Common myeloid progenitor, CD34-positive (primary cell): ENCODE measurements at places on chromosomes 12 and 14.

DNA sequence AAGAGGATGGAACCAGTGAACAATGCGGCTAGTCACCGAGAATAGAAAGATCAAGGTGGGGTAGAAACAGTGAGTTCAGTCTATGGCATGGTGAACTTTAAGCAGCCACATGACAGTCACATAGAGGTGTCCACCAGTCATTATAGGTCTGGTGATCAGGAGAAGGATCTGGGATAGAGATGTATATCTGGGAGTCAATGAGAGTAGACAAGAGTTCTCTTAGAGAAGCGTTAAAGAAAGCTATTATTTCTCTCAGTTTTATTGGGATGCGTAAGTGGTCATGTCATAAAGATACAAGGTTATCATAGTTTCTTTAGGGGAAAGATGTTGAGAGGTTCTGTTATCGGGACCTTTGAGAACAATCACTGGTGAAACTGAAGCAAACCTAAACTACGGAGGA, 136.1 kb upstream of the SLC38A2 start:
- no peak for DNase-seq

- no peak for DNase-seq
Observed at GRCh38 chr12:28443337-28443736, 253.1 kb downstream of the CCDC91 start.

- no peak for DNase-seq
Observed at GRCh38 chr14:94048691-94049624, 22.8 kb downstream of the OTUB2 start.

DNA sequence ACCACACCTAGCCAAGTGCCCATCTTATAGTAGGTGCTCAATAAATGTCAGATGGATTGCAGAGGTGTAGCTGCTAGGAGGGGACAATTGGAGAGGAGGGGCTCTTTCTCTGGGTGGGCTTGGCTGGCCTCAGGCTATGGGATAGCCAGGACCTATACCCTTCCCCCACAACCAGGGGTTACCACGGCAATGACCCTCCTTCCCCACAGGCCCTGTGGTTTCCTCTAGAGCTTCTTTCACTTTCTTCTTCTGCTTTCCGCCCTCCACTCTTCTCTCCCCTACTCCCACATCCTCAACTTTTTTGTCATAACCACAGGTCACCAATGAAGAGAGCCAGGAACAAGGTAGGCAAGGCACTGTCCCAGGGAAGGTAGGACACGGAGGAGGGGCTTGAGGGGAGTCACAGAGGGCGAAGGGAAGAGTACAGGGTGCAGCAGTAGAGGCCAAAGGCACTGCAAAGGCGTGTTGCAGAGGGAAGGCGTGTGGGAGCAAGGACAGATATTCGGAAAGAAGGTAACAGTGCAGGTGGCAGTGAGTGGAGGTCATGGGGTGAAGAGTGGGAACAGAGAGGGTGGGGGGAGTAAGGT, 1.9 kb upstream of the ITGB7 start:
- DNase-seq, result peak; percentile 74

DNA sequence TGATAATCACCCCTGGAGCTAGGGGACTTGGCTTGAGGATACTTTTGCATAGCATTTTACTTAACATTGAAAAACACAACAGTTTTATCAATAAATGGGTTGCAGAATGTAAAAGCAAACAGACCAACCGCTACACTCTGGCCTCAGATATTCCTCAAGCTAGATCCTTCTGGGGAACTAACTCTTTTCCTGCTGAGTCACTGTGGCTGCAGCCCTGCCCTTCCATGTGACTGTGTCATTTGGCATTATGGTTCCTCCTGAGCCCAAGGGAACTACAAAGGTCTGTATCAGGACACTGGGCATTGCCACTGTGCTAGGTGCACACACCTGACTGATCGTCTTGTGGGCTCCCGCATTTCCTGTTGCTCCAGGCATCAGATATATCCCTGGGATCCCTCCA, 56.6 kb downstream of the TTC9 start:
- DNase-seq, result peak; percentile 84

- no peak for DNase-seq
Observed at GRCh38 chr12:96493106-96493505, 3.7 kb downstream of the CFAP54 start.

- no peak for DNase-seq
Observed at GRCh38 chr14:81946375-81946774, 412.7 kb upstream of the SEL1L start.

DNA sequence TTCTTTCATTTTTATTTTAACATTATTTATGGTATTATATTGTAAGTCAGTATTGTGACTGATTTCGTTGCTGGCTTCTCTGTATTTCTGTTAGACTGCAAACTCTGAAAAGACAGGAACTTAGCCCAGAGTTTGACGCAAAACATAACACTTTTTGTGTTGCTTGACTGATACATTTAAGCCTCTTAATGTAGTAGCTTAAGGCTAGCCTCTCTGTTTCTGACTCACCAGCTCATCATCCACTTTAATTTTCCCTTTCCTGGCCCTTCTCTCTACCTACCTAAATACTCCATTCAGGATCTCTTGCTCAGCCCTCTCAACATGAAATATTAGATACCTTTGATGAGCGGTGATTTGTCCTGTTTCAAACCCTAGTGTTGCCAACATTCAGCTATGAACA, 420.6 kb downstream of the LRFN5 start:
- DNase-seq, result no peak

DNA sequence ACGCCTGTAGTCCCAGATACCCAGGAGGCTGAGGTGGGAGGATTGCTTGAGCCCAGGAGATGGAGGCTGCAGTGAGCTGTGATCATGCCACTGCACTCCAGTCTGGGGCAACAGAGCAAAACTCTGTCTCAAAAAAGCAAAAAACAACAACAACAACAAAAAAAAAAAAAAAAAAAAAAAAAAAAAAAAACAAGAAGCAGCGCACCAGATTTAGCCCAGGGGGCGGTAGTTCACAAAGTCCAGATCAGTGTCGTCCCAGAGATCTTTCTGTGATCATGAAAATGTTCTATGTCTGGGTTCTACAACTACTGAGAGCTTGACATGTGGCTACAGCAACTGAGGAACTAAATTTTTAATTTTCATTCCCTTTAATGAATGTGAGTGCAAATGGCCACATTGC, 27.4 kb downstream of the OAS2 start:
- peak; percentile 32 for DNase-seq

DNA sequence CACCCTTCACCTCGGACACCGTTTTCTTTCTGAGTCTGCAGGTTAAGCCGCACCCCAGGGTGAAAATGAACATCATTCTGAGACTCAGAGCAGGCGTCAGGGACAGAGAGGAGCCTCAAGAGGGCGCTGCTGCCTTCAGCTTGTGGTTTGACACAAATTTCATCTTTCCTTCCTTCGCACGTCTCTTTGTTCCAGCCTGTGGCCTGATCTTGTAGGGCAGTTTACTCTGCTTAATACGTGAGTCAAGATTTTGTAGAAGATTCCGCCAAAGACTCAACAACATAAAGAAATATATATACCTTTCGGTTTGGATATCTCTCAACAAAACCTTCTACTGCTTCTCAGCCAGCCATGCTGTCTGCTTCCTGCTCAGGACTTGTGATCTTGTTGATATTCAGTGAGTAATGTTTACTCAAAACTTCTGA, 329.3 kb upstream of the OR4E1 start:
- DNase-seq, result peak; percentile 13

GRCh38 chr12:19657118-19657731, 217.9 kb downstream of the AEBP2 start:
- DNase-seq, result no peak

DNA sequence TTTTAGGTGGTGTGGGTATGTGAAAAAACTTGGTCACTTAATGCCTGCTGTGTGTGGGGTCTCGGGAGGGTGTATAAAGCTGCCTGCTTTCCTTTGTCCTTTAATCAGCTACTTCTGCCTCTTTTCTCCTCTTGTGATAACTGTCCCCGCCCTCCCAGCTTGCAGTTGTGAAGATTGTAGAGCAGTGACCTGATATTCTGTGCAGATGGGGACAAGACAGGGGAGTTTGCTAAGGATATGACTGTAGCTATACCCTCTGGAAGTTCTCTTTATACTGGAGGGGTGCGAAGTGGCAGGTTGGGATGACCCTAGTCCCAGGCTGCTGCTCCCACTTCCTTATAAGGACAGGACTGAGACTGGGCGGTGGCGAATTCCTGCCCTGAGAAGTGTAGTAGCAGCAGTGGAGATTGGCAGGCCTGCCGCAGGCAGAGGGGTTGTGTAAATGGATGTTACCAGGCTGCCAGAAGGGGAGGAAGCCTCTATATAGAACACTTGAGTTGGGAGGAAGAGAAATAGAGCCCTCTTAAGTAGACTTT, 835 bp downstream of the MYL6 start:
- peak; percentile 32 for DNase-seq

GRCh38 chr12:12010277-12011039, 60.3 kb upstream of the BCL2L14 start:
- DNase-seq, result peak; percentile 99

DNA sequence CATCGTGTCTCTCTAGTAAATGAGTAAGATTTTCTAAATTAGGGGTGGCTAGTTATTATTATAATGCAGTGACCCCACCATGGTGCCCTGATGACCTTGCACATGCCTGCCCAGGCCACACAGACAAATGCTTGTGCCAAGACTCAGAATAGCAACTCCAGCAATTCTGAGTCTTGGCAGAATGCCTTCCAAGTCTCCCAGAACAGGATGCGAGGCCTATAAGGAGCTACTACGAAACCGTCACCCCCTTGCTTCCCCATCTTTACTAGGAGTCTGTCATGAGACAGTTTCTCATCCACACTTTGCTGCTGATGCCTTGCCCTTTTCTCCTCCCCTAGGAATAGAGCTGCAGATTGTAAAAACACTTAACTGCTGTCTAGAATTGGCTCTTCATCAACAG, 559.9 kb downstream of the TRHDE start:
- no peak for DNase-seq

DNA sequence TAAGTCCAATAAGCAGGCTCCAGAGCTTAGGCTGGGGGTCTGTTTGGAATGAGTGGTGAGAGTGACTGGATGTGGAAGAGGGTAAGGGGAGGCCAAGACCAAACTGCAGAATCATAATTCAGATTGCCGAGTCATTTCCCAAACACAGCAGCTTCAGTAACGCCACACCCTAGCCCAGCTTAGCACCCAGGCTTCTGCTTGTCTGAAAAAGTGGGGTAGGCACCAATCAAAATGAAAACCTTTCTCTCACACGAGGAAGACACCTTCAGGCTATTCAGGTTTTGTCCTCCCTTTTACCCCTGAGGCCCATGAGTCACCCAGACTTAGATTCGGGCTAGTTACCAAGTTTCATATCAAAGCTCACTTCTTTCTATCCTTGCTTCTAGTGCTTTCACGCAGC, 306.1 kb downstream of the DAD1 start:
- DNase-seq, result peak; percentile 14
